ENCODE measurements at places on chromosomes 5 and 9.

- no peak for DNase-seq
These were observed 297.8 kb downstream of the NPR3 start for GRCh38 chr5:33008751-33009418.

- DNase-seq, result no peak
These were observed 382.9 kb upstream of the RFX3 start for GRCh38 chr9:3908731-3909130.

DNA sequence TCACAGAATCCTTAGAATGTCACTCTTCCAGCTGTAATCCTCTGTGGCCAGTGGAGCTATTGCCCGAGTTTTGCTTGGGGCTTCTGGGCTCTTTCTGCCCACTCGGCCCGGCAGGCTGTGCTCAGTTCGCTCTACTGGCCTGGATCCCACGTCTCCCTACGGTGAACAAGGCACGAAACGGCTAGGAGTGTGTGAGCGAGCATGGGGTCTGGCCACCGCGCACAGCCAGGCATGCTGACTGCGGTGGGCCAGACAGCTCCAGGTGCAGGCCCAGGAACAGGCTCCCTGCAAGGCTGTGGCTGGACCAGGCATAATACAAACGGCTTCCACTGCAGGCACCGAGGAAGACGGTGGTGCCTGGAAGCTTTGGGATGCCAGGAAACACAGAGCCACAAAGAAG is 2035.5 kb upstream of the ACO1 start:
- no peak for DNase-seq

DNA sequence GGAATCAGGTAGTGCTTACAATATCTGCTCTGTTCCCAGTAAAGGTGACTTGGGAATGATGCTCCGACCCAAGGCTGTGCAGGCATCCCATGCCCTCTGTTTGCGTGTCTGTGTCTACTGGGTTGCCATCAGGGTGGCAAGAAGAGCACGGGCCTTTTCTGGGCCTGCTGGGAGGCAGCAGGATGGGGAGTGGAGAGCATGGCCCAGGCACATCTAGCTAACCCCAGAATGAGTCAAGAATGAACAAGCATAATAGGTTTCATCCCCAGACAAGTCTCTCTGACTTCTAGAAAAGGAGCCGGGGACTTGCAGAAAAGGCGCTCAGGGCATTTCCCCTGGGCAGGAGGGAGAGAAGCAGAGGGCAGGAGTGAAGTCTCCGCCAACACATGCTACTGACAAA is 260.4 kb downstream of the IRX1 start:
- no peak for DNase-seq
